ENCODE measurements at places on chromosomes 7 and 10.

DNA sequence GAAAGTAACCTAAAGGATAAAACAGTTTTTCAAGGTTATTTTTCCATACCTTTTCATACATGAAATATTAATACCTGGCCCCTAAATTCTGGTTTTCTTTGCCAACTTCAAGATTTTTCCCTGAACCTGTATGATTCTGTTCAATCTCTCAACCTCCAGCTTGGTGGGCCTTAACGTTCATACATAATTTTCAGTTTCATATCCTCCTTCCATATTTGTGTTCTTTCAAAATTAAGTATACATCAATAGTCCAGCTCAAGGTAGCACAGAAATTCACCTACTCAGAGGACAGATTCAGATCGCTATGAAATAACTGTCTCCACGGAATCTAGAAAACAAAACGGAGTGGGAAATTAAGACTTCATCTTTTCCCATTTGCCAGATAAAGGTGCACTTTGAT, 505.8 kb upstream of the GHITM start:
- no peak for DNase-seq

DNA sequence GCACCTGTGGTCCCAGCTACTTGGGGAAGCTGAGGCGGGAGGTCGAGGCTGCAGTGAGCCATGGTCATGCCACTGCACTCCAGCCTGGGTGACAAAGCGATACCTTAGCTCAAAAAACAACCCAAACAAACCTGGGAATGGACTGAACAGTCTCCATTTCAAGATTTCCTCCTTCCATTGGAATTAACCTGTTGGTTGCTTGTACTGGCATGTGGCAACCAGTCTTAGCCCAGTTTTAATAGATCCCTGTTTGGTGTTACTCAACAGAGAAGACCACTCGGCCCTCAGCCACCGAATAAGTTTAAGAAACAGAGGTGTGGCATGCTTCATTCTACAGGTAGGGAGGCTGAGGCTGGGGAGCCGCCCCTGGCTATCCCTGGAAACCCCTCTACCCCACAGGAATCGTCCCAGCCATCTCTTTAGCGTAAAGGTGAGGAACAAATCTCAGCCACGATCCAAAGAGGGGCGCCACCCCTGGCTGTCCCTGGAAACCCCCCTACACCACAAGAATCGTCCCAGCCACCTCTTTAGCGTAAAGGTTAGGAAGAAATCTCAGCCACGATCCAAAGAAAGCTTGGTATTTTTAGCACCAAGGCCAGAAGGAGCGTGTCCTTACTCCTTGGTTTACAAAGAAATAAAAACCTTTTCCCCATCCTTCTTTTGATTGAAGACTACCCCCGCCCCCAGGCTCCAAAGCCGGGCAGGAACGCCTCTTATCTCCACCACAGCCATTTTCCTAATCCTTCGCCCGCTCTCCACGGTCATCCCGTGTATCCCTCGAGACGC, 861 bp upstream of the TSPAN14 start:
- no peak for DNase-seq

GRCh38 chr7:140004672-140005071, 58.1 kb downstream of the PARP12 start:
- DNase-seq, result no peak

GRCh38 chr10:63735305-63735704, 214.1 kb downstream of the REEP3 start:
- no peak for DNase-seq

- no peak for DNase-seq
Observed at GRCh38 chr10:29916669-29917068, 142.7 kb downstream of the JCAD start.
